ENCODE measurements at places on chromosomes 13 and 19.

- no peak for DNase-seq
Measured at GRCh38 chr19:16096280-16096855, 15.3 kb upstream of the RAB8A start.

DNA sequence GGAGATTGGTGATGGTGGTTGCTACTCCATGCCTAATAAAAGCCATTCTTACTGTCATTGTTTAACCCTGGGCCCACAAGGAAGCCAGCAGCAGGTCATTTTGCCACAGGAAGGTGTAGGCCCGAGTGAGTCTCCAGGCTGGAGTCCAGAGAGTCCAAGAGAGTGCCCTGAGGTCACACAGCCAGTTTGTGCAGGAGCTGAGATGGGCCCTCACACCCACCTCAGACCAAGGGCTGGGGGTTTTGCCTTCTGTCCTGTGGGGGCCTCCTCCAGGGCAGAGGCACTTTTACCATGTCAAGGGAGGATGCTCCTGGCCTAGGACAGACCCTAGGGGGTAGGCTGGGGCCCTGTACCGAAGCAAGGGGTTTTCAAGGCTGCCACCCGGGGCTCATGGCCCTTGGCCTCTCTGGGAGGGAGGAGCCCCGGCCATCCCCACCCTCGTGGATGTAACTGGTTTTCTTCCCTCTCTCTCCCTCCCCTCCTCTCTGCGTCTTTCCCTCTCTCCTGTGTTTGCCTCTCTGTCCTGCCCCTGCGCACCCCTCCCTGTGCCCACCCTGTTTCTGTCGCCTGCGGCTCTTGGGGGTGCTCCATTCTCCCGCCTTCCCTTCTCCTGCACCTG, 8.0 kb downstream of the CYTH2 start:
- DNase-seq: no peak

GRCh38 chr19:14603990-14604387, 21.1 kb downstream of the CLEC17A start:
- no peak for DNase-seq

DNA sequence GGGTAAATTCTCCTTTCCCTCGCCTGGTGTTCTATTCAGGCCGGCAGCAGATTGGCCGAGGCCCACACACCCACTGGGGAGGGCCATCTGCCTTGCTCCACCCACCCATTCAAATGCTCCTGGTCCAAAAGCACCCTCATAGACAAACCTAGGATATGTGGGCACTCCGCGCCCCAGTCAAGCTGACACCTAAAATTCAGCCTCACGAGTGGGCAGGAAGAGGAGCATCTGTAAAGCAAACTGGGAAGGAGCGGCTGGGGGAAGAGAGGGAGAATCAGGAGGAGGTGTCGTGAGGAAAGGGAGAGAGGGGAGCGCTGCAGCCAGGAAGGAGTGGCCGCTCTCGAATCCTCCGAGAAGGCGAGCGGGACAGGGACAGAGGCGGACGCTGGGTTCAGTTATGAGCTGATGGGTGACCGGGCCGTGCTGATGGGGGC, 136.9 kb downstream of the USP12 start:
- no peak for DNase-seq

DNA sequence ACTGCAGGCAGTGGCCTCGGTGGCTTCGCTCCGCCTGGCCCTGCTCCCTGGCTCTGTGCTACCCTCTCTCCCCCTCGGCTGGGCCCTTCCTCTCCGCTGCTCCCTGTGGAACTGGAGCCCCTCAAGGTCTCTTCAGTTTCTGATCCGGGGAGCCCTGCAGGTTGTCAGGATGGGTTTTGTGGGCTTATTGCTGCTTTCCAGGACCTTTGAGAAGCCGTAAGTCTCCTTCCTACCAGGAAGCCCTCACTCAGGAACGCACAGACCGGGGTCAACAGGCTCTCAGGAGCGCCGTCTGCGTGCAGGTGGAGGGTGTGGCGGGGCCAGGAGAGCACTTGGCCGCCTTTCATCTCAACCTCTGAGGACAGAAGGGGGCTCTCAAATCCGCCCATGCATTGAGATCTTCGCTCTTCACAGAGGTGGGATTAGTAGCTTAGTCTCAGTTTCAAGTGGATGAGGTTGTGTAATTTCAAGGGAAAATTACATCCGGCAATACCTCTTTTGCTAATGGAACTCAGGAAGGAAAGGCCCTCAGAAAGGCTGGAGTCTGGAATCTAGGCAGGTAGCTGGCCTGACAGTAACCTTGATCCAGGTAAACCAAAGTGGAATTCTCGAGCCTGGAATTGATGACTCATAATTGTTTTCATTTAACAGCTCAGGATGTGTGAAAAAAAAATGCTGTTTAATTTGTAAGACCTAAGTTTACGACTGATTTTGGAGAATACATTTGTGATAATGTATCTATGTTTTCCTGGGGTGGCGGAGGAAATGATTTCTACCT, 102.0 kb downstream of the ATP11A start:
- no peak for DNase-seq

GRCh38 chr13:48533961-48534600, 1.2 kb upstream of the RCBTB2 start:
- no peak for DNase-seq

DNA sequence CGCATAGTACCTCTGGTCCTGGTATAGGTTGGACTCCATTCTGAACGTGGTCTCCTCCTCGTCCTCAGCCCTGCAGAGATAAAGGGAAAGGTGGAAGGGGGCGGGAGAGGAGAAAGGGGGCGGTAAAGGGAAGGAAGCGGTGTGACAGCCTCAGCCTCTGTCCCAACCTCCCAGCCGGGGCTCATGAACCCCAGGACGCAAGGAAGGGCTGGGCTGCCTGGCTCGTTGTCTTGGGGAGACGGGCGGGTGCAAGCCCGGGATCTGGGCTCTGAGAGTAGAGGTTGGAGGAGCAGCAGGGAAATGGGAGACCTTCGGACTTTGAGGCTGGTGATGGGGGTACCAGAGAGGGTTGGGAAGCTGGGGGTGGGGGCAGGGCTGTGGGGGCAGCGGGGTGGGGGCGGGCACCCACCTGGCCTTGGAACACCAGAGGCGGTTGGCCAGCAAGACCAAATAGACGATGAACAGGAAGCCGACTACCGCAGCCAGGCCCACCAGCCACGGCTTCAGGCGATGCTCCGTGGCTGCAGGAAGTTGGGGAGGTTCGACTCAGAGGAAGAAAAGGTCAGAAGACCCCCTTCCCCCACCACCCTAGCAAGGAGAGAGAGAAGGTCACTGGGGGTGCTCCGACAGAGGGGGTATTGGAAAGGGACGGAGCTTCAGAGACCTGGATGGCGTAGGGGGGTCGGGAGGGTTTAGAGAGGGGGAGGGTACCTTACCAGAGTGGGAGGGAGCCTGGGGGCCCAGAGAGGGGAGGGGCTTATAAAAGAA, 1.7 kb downstream of the SMIM24 start:
- no peak for DNase-seq

Measured in right forelimb (tissue), 1 donor.